ENCODE measurements at places on chromosomes 16 and 17.

- DNase-seq, result no peak
Measured at GRCh38 chr17:8955021-8955959, 10.2 kb downstream of the PIK3R5 start.

DNA sequence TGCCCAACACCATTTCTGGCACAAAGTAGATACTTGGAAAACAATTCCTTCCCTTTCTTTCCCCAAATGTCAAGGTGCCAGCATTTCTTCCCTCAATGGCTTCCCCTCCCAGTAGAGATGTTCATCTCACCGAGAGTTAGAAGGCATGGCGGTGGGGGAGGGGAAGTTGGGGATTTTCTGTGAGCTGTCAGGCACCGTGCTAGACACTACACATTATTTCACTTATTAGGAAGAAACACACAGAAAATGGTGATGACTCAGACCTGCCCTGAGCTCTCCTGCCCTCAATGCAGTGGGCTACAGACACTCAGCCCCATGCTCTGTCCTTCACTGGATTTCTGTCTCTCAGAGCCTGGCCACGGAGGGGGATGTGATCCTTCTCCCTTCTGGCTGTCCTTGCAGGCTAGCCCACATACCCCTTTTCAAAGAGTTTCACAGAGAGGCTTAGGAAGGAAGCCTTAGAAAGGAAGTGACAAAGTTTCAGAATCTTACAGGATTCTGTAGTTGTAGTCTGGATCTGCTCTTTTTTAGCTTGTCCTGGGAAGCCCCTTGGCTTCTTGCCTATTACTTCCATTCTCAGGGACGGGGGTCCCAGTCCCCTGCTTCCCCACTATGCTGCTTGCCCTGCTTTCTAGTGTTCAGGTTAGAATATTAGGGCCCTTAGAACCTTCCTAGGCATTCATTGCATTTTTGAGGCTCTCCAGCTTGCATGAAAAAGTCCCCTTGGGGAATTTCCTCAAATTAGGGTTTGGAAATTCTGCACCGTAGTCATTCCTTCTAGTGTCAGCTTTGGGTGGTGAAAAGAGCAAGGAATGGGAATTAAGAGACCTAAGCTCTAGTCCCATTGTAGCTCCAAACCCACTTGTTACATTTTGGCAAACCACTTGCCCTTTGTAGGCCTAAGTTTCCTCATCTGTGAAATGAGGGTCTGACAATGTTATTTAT is 12.2 kb upstream of the CCL5 start:
- DNase-seq, result peak; percentile 29

GRCh38 chr16:80790751-80791150 is 13.6 kb downstream of the CDYL2 start:
- DNase-seq, result no peak

- DNase-seq, result no peak
Measured at GRCh38 chr17:55266051-55266957, 1.5 kb downstream of the HLF start.

DNA sequence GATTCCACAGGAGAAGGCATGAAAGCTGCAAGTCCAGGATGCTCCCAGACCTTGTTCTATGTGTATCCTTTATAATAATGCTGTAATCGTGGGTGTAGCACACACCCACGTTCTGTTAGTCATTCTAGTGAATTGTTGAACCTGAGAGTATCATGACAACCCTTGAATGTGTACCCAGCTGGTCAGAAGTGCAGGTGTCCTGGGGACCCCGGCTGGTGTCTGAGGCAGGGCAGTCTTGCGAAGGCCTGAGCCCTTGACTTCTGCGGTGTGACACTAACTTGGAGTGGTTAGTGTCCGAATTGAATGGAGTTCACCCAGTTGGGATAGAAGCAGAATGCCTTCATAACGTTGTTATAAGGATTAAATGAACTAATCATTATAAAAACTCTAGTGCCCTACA is 218.0 kb upstream of the TNRC6C start:
- no peak for DNase-seq

DNA sequence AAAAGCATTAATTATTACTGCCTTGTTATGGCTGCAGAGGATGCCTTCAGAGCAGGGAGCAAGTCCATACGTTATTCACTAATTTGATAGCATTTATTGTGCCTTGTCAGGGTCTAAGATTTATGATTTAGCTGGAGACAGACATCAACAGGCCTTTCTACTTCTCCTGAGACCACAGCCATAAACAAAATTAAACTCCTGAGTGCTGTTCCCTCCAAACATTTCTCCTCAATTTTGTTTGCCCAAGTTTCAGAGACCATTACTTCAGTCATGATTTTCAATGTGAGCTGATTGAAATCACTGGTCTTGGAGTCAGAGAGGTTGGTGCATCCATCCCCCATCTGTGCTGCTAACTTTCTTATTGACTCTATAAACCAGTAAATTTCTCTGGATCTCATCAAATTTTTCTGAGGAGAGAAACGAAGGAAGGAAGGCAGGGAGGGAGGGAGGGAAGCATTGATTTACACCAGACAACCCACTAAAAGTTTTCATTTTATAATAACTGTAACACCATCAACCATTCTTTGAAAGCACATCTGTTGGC is 423.6 kb upstream of the CDH11 start:
- DNase-seq, result no peak

GRCh38 chr17:59366040-59366757 is 34.7 kb downstream of the YPEL2 start:
- no peak for DNase-seq

DNA sequence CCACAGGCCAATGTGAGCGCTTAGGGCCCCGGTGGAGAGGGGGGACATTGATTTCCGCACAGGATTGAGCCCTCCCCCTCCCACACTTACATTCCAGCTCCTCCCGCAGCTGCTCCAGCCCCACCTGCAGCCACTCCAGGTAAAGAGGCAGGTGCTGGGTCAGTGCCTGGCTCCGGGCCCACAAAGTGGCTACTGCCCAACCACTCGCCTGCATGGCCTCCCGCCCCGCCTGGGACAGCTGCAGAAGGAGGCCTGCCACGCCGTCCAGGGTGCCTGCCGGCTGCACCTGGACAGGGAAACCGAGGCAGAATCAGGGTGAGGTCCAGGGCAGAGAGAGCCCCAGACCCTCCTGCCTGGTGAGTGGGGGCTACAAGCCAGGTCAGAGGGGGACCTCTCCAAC is 46.3 kb downstream of the RMI2 start:
- no peak for DNase-seq

- peak; percentile 47 for DNase-seq
Measured at GRCh38 chr17:82859431-82860403, 19.9 kb upstream of the ZNF750 start.

DNA sequence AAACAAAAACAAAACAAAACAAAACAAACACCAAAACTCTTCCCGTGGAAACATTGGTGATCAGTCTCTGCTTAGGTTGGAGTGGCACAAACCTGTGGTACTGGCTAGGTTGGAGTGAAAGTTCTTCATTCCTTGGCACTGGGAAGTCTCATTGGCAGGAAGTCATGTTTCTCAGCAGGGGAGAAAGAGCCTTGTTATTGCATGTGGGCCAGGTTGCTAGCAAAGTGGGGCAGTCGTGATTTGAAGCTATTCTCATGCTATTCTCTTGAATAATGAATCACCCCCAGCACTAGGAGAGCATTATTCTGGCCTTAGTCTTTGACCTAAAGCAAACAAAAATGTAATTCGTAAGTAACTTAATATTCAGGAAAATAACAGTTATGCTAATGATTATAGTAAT is 24.3 kb upstream of the B4GALNT2 start:
- DNase-seq, result no peak
